ENCODE measurements at places on chromosomes 11 and 22.

GRCh38 chr11:61453695-61454094 lies 23.8 kb downstream of the SDHAF2 start:
- DNase-seq: no peak

- DNase-seq: no peak
Observed at GRCh38 chr11:57964660-57965059, 59.0 kb upstream of the OR9Q1 start.

- no peak for DNase-seq
Observed at GRCh38 chr22:25061605-25062376, 109.3 kb downstream of the KIAA1671 start.

- DNase-seq: no peak
Observed at GRCh38 chr11:69488543-69488940, 7.1 kb downstream of the LINC01488 start.

DNA sequence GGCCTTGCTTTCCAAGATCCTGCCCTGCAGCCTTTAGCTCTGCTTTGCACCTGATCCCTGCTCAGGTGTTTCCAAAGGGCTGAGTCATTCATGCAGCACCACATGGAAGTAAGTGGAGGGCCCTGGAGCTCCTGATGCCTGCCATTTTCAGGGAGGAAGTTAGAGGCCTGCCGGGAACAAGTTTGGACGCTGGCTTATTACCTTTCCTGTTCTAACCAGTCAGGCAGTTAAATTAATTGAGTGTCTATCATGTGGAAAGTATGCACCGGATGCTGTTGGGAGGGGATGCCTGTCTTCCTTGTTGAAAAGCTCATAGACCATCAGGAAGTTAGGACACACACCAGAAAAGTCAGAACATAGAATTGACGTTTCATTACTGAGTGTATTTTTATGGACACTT lies 73.7 kb upstream of the PLET1 start:
- no peak for DNase-seq

DNA sequence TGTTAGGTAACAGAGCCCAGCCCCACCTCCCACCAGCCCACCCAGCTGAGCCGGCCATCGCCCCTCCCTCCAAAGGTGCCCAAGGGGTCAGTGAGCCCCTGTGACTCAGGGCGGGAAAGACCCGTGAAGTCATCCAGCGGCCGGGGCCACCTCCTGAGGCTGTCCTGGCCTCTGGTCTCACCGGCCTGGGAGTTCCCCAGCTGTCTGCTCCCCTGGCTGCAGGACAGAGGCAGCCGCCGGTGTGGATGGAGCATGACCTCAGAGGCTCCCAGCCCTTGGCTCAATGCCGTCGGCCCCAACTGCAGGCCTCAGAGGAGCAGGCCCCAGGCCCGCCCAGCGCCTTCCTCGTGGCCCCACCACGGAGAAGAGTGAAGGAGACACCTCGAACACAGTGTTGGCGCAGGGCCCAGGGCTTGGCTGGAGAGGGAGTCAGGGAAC lies 28.7 kb downstream of the RPL3 start:
- DNase-seq: peak; percentile 47

DNA sequence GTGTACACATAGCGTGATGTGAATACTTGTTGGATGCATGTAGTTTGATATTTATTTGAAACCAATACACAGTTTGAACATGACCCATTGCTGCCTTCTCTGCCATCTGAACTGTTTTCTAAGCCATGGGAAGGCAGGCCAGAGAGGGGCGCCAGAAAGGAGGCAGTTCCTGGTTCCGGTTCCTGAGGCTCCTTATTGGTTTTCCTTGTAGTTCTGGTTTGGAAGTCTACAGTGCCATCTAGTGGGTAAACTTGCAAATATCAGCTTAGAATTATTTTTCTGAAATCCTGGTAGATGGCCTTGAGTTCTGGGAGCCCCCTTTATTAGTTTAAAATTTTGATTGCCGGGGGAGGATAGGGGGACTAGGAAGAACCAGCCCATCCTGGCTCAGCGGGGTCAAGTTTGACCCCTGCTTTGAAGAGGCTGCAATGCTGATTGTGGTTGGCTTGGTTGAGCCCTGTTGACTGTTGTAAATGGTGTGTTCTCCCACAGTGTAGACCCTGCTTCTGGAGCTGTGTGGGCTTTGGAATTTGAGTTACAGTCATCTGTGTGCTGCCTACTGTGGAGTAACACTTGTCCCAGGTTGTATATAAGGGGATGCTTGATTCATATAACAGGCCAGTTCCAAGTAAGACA lies 48.4 kb downstream of the GRAMD1B start:
- DNase-seq: no peak

DNA sequence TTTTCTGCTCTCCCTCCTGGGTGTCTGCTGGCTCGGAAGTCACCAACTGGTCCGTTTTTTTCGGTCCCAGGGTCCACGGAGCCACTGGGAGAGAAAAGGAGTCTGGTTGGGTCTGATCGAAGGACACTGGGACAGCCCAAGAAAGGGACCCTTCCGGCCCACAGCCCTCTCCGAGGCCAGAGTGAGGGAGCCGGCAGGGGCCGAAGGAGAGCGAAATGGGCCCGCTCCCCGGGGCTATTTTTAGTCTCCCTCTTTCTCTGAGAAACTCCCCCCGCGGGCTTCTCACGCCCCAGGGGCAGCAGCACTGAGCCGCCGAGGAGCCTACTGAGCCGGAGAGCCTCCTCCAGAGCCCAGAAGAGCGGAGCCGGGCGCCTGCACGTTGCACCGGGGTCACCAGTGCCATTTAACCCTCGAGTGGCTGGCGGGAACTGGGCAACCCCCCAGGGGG lies 1.9 kb downstream of the ESAM start:
- no peak for DNase-seq

DNA sequence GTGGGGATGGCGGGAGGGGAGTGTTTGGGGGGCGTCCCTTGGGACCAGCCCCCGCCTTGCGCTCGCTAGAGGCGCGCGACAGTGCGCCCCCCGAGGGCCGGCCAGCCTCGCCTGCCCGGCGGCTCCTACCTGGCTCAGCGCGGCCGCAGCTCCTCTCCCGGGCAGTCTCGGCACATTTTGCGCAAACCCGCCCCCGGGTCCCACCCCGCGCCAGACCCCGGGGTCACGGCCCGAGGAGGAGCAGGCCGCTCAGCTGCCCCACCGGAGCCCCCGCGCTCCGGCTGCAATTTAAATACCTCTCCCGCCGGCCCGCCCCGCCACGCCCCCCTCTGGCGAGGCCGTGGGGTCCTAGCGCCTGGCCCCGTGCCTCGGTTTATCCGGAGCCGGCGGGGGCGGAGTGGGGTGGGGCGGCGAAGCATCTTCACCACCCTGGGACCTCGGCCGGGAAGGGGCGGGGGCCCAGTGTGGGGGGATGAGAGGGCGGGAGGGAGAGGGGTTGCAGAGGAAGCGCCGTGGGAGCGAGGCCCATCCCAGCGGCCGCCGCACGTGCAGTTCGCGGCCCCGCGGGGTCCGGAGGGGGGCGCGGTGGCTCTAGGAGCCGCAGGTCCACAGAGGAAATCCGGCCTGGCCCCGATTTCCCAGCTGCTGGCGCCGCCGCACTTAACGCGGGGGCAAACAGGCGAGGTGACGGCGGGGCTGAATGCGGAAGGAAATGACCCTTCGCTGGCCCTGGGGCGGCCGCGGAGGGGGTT lies at the start of gene LRRC32:
Gene LRRC32 (minus strand): TSS at position 263 of the 752 bp plus-strand sequence. CDS start 4,793 bp downstream, outside the sequence.
- DNase-seq: no peak

- no peak for DNase-seq
Observed at GRCh38 chr11:104678408-104678807, 219.9 kb downstream of the CASP12 start.

DNA sequence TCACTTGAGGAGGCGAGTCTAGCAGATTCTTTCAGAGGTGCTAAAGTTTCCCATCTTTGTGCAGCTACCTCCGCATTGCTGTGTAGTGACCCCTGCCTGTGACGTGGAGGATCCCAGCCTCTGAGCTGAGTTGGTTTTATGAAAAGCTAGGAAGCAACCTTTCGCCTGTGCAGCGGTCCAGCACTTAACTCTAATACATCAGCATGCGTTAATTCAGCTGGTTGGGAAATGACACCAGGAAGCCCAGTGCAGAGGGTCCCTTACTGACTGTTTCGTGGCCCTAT lies 8.9 kb upstream of the SAMM50 start:
- no peak for DNase-seq

Measured in omental fat pad (tissue), 4 donors.